ENCODE measurements at places on chromosomes 1 and 21.

DNA sequence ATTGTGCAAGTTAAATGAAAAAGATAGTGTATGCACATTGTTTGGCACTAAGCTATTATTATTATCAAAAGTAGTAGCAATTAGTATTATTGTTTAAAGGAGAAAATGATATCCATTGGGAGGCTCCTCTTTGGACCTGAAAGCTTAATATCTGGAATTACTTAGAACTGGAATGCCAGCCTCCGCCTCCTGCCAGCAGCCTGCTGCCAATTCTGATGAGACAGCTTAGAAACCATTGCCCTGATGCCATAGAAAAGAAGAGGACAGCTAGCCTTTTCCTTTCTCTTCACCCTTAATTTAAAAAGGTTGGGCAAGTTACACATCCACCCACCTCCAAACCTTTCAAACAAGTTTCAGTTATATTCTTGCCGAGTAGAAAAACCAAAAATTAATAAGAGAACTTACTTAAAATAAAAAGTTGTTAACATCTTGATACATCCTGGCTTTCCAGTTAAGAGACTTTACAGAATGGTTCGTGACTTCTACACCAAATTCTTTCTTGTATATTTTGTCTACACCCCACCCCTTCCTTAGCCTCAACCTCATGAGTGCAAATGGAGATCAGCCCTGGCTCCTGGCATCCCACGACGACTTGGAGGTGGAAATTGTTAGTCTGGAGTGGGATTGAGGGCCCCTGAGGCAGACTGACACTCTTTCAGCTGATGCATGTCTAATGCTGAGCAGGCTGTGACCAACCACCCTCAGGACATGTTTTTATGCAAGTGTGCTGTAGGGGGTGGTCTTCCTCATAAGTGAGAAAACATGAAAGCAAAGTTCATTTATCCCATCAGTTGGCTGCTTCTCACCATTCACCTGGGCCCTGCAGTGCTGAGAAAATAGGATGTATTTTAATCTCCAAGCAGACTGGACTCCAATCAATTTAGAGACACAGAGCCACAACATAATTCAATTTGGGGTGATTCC lies 120.6 kb downstream of the KCNJ15 start:
- DNase-seq: no peak

GRCh38 chr1:176854758-176855745 lies 309.5 kb downstream of the ASTN1 start:
- DNase-seq: no peak

- DNase-seq: no peak
Observed at GRCh38 chr21:26124421-26124833, 46.1 kb downstream of the APP start.

- no peak for DNase-seq
Observed at GRCh38 chr1:14880456-14881316, 272.9 kb upstream of the TMEM51 start.

GRCh38 chr1:246104927-246105326 lies 402.2 kb downstream of the SMYD3 start:
- DNase-seq: no peak

DNA sequence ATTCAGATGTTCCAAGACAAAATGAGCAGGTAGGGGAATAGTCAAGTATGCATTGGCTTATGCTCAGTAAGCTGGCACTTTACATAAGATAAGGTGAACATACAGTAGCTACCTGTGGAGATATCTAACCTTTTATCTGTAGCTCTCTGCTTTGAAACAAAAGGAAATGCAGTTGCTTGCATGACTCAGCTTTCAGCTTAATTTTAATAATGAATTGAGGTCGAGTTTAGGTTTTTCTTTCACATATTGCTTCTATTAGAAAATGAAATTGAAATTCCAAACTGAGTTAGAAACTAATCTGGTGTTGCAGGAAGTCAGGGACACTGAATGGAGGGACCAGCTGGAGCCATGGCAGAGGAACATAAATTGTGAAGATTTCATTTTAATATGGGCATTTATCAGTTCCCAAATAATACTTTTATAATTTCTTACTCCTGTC lies 8.3 kb downstream of the FRRS1 start:
- DNase-seq: no peak

GRCh38 chr1:7953850-7954609 lies 7.5 kb upstream of the PARK7 start:
- peak; percentile 93 for DNase-seq

GRCh38 chr1:182507685-182508084 lies 57.7 kb downstream of the RGSL1 start:
- no peak for DNase-seq

DNA sequence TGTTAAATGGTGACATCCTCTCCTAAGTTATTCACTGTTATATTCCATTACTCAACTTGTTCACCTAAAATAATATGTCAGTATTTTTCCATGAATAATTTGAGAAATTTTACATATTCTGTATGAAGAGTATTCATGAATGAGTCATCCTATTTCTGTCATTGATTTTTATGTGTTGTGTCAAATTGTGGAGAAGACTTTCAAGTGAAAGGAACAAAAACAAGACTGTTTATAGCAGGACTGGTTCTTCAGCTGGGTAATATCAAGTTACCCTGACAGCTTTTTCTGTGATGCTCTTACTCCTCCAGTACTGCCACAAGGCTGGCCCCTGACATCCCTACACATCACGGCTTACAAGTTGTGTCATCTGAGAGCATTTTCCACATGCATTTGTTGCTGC lies 847.7 kb downstream of the NCAM2 start:
- DNase-seq: no peak

All from activated CD4-positive, alpha-beta T cell treated with anti-CD3 and anti-CD28 coated beads, Interleukin-2, amount 50 U/mL, for 48 hours (primary cell).